ENCODE measurements at places on chromosomes 6 and 20.

GRCh38 chr6:116144605-116145004 lies 18.7 kb upstream of the COL10A1 start:
- no peak for DNase-seq

DNA sequence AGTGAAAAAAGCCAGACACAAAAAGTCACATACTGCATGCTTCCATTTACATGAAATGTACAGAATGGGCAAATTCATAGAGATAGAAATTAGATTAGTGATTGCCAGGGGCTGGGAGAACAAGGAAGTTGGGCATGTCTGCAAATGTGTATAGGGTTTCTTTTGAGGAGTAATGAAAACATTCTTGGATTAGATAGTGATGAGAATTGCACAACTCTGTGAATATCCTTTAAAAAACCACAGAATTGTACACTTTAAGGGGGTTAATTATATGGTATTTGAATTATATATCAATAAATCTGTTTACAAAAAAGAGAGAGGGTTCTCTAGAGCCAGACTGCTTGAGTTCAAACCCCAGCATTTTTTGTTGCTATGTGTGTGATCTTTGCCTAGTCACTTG lies 188.1 kb downstream of the CDC5L start:
- no peak for DNase-seq

GRCh38 chr20:43095034-43095433 lies 94.7 kb downstream of the PTPRT start:
- DNase-seq = no peak

DNA sequence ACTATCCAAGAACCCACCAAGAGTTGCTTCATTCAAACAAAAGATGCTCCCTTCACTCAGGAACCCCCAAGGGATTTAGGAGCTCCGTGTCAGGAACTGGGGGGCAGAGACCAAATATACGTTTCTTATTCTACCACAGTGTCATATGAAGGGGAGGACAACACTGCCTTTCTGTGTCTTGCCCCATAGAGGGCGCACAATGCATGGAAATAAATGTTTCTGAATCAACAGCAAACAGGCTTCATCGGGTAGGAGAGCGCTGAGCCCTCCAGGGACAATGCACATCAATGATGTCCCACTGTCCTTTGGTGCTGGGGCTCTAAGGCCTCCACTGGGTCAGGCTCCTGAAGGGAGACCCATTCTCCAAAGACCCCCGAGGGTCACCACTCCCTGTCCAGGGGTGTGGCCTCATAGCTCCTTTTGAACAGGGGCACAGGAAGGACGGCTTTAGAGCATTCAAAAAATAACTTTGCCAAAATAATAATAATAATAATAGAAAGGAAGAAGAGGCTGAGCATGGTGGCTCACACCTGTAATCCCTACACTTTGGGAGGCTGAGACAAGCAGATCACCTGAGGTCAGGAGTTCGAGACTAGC lies 31.1 kb downstream of the PLG start:
- no peak for DNase-seq

DNA sequence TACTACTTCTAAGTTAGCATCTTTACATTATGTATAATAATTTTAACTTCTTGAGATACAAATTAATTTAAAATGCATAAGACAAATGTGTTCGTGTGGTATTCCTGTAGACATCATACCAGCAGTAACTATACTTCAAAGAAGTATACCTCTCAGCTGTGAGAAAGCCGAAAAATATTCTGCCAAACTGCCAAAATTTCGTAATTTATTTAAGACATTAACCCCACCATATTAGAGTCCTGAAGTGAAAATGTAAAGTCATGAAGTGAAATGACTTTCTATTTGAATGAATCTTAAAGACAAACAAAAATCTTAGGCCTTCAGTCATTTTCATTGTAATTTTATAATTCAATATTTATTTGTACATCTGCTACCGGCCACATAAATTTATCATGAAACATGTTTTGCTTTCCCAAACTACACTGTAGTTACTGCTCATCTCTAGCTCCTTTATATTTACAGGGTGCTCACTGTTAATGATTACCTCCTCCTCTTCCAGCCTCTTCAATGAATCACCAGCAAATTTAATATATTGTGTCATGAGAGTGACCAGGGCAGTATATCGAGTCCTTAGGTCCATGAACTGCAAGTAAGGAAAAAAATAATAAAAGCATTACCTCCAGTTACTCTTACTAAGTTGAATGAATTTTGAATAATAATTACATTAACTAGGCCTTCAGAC lies 18.5 kb downstream of the DST start:
- no peak for DNase-seq

- DNase-seq = no peak
Measured at GRCh38 chr6:142367501-142368018, 65.8 kb downstream of the ADGRG6 start.

GRCh38 chr6:3585320-3585935 lies 128.6 kb upstream of the SLC22A23 start:
- DNase-seq = no peak

GRCh38 chr20:45782890-45783289 lies 8.8 kb downstream of the WFDC3 start:
- no peak for DNase-seq

DNA sequence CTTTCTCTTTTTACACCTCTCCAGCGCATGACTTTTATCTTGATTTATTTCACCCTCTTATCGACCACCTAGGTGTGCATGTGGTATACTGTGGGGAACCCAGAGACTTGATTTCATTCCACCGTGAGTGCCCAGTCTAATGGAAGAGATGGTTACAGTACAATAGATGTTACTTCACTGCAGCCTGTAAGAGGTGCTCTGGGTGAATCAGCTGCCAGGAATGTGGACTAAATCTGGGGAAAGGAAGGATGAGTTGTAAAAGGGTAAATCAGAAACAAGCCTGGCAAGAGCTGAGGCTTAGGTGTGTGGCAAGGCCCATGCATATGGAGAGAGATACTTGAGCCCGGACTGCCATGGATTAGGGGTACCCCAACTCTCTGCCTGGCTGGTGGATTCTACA lies 7.4 kb downstream of the STK35 start:
- no peak for DNase-seq

DNA sequence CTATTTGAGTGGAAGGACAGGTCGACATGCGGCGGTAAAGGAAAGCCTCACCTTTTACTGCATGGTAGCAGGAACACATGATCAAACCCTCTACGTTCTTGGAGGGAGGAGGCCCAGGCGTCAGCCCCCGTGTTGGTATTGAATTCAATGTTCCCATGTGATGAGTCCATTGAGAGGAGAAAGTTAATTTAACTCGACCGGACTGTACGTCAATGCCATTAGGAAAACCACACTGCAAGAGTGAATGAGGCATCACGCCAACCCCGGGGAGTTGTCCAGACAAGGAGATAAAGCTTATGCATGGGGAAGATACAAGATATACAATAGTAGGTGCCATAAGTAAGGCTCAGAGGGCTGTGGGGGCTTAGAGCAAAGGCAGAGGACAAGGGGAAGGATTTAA lies 213.9 kb upstream of the ECI2 start:
- DNase-seq = no peak

GRCh38 chr20:49236301-49236700 lies 17.1 kb downstream of the DDX27 start:
- no peak for DNase-seq

GRCh38 chr20:51447097-51447764 lies 95.3 kb downstream of the NFATC2 start:
- no peak for DNase-seq

DNA sequence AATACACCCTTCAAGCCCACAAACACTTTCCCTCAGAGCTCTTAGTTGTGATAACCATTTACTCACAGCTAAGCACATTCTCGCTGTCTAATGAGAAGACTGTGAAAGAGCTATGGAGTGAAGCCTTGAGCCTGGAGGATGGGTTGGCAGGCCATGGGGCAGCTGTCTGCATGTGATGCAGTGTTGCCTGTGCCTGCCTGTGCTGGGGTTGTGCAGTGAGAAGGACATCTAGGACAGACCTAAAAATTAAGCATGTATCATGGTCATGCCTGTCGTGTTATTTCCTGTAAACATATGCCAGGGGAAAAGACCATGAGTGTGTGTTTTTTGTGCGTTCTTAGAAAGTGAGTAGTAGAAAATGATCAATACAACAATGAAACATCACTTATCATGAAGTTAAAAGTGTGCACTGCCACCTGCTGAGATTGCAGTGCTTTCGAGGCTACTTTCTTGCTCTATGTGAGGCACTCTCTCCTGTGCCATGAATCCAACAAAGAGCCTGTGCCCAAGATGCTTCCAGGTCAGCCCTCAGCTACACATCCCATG lies 8.1 kb upstream of the ZC3H12D start:
- no peak for DNase-seq

DNA sequence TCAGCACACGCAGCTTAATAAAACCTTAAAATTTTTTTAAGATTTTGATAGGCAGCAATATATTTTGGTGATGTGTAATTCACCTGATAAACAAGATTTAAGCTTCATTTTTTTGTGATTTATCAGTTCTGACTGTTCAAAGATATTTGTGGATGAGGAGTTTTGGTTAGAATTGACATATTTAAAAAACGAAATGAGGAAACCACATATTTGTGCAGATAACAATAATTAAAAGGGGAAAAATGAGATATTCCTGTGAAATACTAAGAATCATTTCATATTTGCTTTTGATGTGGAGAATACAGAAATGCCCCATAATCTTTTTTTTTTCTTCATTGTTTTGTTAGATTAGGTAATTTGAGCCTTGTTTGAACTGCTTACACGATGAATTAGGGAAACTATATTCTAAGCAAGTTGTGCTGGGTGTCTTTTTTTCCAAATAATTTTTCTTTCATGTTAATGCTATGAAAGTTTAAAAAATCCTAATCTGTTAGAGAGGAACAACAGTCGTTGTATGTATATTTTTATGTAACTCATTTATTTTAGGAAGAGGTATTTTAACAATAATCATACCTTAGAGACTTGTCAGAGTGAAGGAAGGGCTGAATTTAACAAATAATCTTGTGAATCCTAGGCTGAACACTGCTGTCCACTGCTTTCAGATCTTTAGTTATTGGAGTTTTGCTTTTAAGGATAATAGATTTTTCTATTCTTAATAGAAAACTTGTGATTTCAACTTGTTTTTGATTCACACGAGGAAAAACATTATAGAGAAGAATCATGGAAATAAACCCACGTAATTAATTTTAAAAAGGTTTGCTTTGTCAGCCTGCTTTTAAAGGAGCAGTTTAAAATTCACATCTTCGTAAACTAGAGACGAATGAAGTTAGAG lies 4.0 kb downstream of the ARID1B start:
- no peak for DNase-seq

DNA sequence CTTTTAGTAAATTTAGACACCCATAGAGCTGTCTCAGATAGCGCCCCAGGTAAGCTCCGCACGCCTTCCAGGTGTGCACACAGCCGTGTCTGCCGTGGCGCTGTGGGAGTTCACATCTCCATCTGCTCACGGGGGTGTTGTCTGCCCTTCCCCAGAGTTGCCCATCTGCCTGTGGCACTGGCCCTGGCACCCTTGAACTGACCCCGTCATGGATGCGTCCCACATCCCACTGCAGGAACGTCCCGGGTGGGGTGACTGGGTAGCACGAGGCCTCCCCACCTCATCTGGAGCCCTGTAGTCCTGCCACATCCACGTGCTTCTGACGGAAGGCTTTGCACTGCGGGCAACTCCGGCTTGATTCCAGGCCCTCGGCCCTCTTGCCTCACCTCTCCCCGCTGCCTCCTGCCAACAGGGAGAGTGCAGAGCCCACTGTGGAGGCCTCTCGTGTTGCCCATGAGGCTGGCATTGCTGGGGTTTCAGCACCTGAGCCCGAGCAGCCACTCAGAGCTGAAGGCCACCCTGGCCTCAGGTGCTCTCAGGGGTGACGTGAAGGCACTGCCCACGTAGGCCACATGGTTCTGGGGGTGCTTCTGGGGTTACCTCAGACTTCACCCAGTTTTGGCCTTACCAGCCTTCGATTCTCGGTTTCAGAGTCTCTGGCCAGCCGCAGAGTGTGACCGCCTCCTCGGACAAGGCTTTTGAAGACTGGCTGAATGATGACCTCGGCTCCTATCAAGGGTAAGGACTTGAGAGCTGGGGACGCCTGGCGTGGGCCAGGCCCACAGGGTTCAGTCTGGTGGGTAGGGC lies 5.1 kb downstream of the ARFGAP1 start:
- no peak for DNase-seq
